ENCODE measurements at places on chromosomes 2 and 18.

- DNase-seq, result no peak
Observed at GRCh38 chr2:200034816-200035215, 79.4 kb downstream of the MAIP1 start.

- DNase-seq, result no peak
Observed at GRCh38 chr18:37742436-37742835, 176.8 kb upstream of the CELF4 start.

GRCh38 chr2:10908195-10908594, 3.5 kb upstream of the KCNF1 start:
- DNase-seq, result no peak

DNA sequence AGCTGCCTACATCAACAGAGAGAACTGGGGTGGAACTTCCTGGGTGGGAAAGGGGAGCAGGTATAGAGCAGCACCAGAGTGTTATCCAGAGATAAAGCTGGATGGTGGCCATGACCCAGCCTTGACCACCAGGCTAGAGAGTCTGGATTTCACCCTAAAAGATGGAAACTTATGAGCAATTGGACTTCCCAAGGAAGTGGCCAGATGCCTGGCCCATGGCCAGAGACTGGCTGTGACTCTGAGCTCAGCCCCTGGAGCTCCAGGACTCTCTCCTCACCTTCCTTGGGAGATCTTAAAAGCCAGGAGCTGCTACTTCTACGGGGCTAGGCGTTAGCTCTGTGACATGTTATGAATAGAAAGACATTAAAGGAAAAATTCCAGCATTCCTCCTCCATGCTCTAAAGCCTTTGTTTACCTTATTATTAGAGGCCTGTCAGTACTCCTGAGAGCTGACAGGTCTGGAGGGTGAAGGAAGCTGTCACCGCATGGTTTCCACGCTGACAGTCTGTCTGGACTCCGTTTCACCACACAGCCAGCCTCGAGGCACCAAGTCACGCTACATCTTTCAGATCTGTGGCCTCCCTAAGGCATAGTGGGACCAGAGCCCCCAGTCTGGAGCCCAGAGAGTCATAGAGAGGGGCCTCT, 260.0 kb upstream of the SIX2 start:
- DNase-seq, result no peak

GRCh38 chr2:177902395-177903163, 170.0 kb downstream of the PDE11A start:
- DNase-seq, result no peak

DNA sequence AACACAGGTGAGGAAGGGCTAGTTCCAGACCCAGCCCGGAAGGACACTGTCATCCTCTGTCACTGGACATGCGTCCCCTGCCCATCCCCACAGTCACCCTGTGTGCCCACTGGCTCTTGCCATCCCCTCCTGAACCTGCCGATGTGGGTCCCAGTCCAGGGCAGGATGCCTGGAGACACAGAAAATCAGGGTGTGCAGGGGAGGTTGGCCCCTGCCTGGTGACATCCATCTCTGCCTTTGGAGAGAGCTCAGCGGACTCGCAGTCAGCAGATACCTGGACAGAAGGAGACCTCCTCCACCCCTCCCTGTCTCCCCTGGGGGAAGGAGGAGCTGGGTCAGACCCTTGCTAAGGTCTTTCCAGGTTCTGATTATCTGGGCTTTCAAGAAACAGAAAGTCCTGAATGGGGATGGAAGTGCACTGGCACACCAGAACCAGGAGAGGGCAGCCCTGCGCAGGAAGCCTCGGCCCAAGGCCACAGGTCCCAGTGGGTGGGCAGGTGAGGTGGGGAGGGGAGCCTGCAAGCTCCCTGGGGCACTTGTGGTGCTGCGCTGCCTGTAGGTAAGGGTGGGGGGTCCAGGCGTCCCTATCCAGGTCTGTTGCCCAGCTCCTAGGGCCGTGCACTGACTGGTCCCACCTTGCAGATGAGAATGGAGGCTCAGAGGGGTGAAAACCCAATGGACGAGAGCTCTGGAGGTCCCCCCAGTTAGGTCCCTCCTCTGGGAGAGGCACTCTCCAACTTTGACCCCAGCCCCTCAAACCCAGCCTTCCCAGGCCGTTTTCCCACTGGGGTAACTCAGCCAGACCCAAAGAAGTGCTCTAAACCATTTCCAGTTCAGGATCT, 9.7 kb upstream of the OTOS start:
- peak; percentile 37 for DNase-seq

DNA sequence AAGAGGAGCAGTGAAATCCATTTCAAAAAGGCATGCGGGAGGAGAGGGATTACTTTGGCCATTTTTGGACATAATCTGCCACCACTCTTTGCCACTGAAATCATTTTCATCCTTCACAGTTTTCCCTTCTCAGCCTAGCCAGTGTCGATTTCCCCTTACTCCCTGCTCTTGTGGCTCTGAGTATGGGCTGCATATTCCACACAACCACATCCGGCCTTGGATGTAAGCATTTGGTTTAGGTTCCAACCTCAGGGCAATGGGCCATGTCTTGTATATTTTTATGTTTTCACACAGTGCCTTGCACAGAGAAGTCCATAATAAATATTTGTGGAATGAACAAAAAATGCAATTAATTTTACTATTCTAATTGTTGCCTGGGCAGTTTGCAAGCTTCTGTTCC, 7.7 kb upstream of the SERPINE2 start:
- DNase-seq, result no peak

DNA sequence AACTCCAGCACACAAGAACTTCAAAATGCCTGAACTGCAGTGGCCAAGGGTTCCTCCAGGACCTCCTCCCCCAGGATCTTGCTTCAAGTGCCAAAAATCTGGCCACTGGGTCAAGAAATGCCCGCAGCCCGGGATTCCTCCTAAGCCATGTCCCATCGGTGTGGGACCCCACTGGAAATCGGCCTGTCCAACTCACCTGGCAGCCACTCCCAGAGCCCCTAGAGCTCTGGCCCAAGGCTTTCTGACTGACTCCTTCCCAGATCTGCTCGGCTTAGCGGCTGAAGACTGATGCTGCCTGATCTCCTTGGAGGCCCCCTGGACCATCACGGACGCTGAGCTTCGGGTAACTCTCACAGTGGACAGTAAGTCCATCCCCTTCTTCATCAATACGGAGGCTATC, 306.4 kb downstream of the RBM43 start:
- DNase-seq, result no peak

DNA sequence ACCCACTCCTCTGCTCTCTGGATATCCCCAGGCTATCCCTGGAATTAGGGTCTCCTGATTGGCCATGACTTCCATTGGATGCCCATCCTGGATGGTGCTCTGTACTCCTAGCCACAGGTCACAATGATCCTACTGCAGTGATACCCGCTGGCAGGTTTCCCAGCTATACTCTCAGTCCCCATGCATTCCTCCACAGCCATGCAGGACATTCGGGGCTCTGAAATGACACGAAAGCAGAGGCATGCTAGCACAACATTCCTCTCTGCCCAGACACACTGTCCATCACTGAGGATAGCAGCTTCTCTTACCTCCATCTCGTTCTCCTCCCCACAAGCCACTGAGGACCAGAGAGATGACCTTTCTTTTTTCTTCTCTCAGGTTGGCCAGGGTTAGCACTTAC, 51.7 kb upstream of the SPATS2L start:
- no peak for DNase-seq

DNA sequence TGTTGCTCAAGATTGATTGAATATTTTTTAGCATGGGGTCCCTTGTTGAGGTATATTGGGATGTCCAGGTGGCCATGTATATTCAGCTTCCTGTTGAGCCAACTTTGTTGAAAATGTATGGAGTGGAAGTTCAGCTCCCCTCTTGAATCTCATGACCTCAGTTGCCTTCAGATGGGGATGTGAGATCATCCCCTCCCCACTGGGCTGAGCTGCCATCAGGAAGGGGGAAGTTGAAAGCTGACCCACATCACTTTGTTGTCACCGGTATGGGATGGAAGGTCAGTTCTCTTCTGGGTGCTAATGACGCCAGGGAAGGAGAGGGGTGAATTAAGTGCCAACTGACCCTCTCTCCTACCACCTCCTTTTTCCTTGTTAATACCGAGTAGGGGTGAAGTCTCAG, 33.9 kb downstream of the ACOXL start:
- no peak for DNase-seq

DNA sequence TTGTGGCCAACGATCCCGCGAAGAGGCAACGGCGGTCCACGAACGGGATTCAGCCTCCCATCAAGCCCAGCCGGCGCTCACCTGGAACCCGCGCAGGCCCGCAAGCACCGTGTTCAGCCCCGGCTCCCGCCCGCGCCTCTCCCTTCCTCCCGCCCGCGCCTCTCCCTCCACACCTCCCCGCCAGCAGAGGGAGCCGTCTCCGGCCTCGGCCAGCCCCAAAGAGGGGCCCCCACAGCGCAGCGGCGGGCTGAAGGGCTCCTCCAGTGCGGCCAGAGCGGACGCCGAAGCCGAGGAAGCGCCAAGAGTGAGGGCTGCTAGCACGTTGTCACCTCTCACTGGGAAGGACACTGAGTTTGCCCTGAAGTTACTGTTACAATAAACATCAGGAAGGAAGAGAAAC, 55.3 kb upstream of the LAPTM4A start:
- DNase-seq, result peak; percentile 7

GRCh38 chr2:176892676-176893226, 319.8 kb upstream of the HNRNPA3 start:
- DNase-seq, result no peak

- peak; percentile 86 for DNase-seq
Observed at GRCh38 chr2:10493634-10494281, 45.6 kb upstream of the ODC1 start.

DNA sequence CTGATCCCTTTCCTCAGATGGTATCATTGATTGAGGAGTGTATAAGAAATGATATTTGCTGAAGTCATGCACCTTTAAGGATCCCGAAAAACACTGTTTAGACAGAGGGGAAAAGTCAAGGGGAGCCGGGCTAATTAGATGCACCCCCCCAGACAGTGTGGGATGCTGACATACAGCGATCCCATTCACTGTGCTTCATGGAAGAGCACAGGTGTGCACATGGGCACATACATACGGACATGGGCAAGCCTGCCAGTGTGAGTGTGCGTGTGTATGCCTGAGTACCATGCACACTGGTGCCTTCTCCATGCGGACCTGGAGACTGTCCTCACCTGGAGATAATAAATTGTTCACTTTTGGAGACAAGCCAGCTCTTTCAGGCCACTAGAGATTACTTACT, 22.6 kb downstream of the MEIS1 start:
- no peak for DNase-seq

GRCh38 chr2:71277536-71278103, 50.7 kb upstream of the PAIP2B start:
- peak; percentile 15 for DNase-seq

GRCh38 chr2:180000434-180000833, 6.7 kb downstream of the CWC22 start:
- DNase-seq, result no peak

- no peak for DNase-seq
Observed at GRCh38 chr2:171249689-171250088, 89.0 kb upstream of the TLK1 start.

- no peak for DNase-seq
Observed at GRCh38 chr18:75483662-75484061, 56.2 kb upstream of the SMIM21 start.

DNA sequence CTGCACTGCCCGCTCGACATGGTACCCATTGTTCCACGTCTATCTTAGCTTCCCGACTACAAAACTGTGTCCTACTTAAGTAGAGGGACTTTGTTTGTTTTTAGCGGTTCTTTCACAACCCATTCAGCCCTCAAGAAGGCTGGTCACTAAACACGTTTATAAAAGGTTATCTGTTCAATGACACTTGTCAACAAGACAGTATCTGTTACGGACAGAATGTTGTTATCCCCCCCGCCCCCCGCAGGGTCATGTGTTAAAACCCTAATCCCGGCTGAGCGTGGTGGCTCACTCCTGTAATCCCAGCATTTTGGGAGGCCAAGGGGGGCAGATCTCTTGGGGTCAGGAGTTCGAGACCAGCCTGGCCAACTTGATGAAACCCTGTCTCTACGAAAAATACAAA, 40.4 kb upstream of the CREG2 start:
- no peak for DNase-seq

GRCh38 chr2:143833015-143833660, 686.8 kb downstream of the ZEB2 start:
- no peak for DNase-seq

DNA sequence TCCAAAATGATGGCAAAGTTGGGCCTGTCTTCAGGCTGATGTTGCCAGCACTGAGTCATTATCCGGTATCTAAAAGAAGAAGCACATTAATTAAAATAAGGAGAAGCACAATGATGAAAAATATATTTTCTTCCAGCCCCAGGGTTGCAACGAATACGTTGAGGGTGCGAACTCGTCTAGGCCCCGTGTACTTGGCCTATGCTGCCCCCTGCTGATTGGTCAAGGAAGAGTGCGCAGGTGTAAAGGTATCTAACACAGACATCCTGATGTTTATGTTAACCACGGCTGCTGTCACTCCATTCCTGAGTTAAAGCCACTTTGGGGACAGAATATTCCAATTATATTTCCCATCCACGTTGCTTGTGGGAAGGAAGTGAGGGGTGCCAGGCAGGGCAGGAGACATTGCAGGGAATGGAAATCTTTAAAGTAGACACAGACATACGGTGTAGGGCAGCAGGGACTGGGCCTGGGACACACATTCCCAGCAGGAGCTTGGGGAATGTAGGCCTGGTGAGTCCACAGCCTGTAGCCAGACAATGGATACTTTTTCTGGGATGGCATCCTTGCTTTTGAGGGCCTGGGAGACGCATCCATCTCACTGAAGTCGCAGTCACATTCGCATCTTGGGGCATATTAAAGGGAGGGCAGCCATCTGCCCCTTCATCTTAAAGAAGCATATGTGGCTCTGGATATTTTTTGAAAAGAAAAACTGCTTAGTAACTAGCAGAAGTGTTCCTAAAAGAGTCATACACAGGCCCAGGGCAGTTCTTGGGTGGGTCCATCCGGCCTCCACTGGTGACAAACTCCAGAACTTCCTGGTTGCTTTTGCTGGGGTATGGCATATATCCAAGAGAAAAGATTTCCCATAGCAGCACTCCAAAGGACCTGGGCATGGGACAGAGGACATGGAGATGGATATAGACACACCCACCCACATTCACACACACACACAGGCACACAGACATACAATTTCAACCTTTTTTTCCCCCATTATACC, 81.9 kb downstream of the CLIP4 start:
- DNase-seq, result peak; percentile 87

DNA sequence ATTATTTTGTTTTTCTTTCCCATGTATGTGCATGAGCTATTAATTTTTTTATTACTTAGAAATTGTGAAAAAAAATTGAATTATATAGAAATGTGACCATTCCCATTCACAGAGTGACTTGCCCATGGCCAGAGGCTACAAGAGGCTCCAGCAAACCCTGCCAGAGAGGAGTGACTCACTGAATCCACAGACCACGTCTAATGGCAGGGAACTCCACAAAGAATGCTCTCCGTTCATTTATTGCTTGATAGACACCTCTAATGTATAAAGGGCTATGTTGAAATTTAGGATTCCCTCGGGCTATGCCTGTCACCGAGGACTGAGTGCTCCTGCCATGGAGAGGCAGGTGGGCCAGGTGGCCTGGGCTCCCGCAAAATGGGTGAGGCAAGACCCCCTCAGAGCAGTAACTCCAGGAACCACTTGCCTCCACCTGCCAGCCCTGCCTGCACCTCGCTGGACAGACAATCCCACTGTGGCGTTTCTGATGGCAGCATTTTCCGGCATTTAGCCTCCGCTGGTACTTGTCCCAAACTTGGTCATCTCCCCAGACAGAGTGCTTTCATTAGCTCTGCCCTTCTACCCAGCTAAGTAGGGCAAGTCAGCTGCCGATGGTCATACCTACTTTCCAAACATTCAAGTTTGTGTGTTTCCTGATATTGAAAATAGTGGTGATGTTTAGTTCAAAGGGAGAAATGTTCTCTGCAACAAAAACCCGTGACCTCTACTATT, 200.3 kb downstream of the PRKCE start:
- no peak for DNase-seq

GRCh38 chr2:197615016-197615652, 60.3 kb downstream of the RFTN2 start:
- DNase-seq, result no peak

- no peak for DNase-seq
Observed at GRCh38 chr2:238499731-238500580, 73.2 kb downstream of the ASB1 start.
